ENCODE measurements at places on chromosomes 5 and 9. TPM values are rescaled to one million over a fixed set of nuclear protein-coding genes. Genes with fewer than 3 reads are reported as not detected.

The ADCY2 gene
- total RNA-seq: 0.25 TPM

The NADK2 gene
- 12.2 TPM for total RNA-seq

The LPAR1 gene
- total RNA-seq: 4.6 TPM

The C9orf153 gene
- total RNA-seq: not detected

The OMD gene
- total RNA-seq: not detected

The PSD2 gene
- 0.13 TPM for total RNA-seq
